Thoracic aorta (tissue), 2 donors: ENCODE measurements at places on chromosomes 4 and X.

DNA sequence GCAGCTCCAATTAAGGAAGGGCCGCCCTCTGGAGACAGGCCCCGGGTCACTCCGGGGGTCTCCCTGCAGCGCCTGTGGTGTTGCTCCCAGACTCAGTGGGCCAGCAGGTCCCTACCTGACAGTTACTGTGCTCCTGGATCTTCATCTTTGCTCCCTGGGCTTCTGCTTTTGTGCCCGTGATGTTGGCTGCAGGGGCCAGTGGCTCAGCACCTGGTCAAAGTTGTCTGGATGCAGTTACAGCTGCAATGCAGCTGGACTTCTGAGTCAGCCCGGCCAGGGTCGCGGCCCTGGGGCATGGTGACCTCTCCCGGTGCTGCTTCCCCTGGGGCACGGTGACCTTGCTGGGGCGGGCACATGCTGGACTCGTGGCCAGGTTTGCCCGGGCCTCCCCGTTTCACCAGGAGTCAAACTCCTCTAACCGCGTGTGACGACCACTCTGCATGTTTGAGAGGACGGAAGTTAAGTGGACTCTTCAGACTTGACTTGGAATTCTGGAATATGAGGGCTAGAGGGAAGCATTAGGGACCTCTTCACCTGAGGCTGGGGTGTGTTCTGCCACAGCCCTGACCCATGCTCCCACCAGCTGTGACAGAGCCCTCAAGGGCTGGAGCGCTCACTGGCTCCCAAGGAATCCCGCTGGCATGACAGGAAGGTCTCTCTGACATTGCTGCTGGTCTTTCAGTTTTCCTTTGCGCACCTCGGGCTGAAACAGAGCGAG, 3.7 kb downstream of the CTAG2 start:
- DNase-seq, result no peak

DNA sequence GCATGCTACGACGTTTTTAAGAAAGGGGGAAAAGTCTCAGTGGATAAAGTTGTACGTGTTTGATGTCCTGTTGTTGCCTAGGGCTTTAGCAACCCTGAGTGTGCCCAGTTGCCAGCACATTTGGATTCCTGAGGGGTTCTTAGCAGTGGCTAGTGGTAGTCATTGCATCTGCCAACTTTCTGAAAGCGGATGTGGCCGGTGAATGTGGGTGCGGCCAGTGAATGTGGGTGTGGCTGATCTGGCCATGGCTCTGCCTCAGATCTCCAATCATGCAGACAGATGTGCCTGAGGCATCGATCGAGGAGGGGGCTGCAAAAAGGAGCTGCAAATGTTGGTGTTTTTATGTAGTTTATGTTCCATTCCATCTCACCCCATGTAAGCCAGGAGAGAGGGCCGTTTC, 41.5 kb upstream of the FAT1 start:
- DNase-seq, result no peak

GRCh38 chrX:50691820-50692219, 122.2 kb downstream of the SHROOM4 start:
- DNase-seq, result no peak

DNA sequence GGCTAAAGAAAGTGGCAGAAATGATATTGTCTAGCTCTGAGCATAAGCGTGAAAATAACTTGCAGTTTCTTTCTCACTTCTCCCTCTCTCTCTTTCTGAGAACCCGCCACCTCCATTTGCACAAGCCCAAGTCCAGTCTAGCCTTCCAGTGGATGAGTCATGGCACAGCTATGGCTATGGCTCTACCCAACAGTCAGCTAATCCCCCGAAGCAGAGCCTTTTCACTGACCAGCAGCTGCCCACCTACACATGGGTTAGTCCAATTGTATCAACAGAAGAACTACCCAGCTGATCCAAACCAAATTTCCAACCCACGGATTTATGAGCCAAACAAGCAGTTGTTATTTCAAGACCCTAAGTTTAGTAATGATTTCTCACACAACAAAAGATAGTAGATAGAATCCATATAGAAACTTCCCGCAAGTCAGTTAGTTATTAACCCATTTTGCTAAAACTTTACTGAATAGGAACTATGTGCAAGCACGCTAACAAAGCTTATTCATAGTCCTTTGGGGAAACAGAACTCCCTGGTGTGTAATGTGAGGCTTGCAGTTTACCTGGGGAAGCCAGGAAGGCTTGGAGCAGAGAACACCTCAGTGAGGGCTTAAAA, 282.3 kb downstream of the INPP4B start:
- DNase-seq, result no peak

DNA sequence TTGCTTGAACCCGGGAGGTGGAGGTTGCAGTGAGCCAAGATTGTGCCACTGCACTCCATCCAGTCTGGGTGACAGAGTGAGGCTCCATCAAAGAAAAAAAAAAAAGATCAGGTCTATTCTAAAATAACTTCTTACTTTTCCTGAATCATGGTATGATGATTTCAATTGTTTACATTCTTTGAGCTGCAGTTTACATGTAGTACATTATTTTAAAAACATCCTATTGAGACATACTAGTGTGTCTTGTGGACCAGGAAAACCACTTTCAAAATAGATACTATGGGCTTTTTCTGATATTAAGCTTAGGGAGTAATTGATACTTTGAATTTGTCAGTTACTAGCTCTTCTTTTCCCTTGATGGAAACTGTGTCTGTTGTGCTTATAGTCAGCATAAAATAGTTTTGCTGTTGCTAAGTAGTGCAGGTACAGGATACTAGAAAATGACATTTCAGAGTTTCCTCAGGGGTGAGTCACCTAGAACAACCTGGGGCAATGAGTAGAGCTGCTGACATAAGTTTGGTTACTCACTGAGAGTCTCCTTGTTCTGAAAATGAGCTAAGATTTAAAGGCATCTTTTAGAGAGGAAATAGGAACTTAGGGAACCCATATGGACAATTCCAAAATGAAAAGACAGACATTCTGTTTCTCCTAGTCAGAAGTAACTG, 53.2 kb upstream of the C4orf54 start:
- no peak for DNase-seq

GRCh38 chr4:95250544-95251137, 298.1 kb downstream of the UNC5C start:
- DNase-seq, result no peak

DNA sequence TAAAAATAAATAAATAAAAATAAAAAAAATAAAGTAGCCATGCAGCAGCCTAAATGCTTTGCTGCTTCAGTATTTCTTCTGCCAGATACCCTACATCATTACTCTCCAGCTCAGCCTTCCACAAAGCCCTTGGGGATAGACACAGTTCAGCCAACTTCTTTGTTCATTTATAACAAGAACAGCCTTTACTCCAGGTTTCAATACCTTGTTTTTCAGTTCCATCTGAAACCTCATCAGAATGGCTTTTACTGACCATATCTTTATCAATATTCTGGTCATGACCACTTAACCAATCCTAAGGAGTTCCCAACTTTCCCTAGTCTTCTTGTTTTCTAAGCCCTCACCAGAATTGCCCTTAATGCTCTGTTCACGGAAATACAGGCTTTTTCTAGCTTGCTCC, 128.3 kb upstream of the MED14 start:
- DNase-seq, result no peak

GRCh38 chr4:8252301-8253173, 17.0 kb upstream of the HTRA3 start:
- no peak for DNase-seq
